ENCODE measurements at places on chromosomes 1 and 21.

- no peak for DNase-seq
Observed at GRCh38 chr1:5571438-5571837, 420.8 kb downstream of the NPHP4 start.

- DNase-seq = no peak
Observed at GRCh38 chr1:40732756-40733301, 41.3 kb downstream of the NFYC start.

- no peak for DNase-seq
Observed at GRCh38 chr1:18511874-18512150, 31.1 kb downstream of the KLHDC7A start.

DNA sequence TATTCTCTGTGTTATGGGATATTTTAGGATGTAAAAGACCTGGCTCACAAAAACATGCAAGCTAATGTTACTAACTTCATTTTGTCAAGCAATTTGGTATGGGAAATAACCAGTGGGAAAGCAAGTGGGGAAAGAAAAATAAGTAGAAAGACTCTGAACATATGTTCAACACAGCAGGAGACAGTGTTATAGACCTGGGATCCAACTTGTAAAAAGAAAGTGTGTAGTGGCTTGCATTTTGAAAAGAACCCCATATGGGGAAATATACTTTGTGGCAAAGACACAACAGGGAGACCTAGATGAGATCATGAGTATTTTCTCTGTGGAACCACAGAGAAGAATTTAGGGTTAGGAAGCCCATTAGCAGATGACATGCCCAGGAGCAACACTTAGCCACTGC, 212.7 kb upstream of the NRIP1 start:
- no peak for DNase-seq

GRCh38 chr1:94013367-94013878, 104.2 kb upstream of the GCLM start:
- DNase-seq = no peak

GRCh38 chr1:91490501-91490900, 10.2 kb upstream of the CDC7 start:
- DNase-seq = no peak

DNA sequence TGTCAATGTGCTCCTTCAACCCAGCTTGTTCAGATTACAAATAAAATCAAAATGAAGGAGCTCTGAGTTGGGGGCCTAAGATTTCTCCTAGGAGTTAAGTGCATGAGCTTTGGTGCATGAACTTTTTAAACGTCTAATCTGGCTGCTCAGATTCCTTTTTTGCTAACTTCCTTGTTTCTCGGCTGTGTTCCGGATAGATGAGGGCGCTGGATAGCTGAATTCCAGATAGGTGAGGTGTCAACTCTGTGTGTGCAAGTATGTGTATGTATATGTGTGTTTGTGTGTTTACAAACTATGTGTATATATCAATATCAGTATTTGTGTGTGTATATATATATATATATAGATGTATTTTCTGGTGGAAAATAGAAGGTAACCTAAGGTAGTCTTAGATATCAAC, 37.5 kb upstream of the RCAN3 start:
- no peak for DNase-seq

DNA sequence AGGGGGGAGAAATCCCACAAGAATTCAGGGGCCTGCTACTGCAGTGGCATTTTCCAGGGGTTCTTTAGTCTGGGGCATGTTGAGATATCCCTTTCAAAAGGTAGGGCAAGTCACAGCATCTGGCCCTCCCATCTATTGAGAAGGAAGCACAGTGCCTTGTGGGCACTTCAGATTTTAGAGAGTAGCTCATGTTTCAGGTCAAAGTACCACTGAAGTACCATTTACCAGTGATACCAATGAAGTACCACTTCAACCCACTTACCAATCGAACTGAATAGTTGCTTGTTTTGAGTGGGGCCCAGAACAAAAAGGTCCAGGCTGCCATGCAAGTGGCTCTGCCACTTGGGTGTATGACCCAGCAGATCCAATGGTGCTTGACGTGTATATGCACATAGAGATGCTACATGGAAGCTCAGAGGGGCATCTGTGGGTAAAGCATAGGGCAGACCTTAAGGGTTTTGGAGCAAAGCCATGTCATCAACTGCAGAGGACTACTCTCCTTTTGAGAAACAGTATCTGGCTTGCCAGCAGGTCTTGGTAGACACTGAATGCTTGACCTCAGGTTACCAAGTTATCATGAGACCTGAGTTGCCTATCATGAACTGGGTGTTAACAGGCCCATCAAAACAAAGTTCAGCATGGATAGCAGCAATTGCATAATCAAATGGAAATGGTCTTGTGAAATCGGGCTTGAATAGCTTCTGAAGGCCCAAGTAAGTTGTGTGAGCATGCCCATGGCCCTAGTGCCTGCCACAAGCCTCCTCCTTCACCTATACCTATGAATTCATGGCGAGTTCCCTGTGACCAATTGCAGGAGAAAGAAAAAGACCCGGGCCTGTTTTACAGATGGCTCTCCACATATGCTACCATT, 23.5 kb downstream of the PLA2G2D start:
- DNase-seq = no peak

DNA sequence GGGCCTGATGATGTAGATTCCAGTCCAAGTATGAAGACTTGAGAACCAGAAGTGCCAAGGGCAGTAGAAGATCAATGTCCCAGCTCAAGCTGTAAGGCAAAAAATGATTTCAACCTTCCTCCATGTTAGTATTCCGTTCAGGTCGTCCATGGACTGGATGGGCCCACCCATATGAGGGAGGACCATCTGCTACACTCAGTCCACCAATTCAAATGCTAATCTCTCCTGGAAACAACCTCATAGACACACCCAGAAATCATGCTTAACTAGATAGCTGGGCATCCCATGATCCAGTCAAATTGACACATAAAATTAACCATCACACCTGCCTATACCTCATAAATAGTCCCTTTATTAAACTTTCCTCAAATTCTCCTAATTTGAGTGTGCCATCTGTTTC, 73.3 kb upstream of the NFASC start:
- DNase-seq = no peak

DNA sequence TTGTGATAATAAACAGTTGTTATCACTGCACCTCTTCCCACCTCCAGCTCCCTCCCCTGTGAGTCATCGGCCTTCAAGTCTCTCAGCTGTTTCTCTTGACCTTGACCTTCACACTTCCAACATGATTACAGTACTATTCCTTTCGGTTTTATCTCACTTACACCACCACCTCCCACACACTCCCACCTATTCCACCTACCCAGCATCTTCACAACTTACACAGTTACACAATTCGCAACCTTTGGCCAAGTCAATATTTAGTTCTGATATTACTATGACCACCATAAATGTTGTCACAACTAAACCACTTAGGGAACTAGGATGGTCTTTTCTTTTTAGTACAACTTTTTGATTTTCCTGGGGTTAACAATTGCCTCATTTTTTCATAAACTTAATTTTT, 60.2 kb downstream of the RIPK4 start:
- DNase-seq = no peak

GRCh38 chr1:67009792-67010191, 44.2 kb downstream of the SLC35D1 start:
- DNase-seq = no peak

DNA sequence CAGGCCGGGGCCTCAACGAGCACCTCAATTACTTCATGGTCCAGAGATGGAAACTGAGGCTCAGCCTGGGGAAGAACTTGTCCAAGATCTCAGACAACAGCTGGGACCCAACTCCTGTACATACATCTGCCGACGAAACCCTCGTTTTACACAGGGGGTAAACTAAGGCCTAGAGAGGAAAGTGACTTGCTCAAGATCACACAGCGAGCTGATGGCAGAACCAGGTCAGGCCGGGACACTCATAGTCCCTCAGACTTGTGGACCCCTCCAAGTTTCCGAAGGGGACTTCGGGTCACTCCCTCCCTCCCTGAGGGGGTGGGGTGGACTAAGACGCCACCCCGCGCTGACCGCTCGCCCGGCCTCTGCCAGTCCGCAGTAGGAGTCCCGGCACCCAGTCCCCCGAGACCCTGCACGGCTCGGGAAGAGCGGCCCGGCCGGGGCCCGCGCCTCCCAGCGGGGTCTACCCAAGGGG, 430 bp downstream of the WASF2 start:
- no peak for DNase-seq

GRCh38 chr1:211198111-211198510, 61.1 kb upstream of the RCOR3 start:
- DNase-seq = no peak

DNA sequence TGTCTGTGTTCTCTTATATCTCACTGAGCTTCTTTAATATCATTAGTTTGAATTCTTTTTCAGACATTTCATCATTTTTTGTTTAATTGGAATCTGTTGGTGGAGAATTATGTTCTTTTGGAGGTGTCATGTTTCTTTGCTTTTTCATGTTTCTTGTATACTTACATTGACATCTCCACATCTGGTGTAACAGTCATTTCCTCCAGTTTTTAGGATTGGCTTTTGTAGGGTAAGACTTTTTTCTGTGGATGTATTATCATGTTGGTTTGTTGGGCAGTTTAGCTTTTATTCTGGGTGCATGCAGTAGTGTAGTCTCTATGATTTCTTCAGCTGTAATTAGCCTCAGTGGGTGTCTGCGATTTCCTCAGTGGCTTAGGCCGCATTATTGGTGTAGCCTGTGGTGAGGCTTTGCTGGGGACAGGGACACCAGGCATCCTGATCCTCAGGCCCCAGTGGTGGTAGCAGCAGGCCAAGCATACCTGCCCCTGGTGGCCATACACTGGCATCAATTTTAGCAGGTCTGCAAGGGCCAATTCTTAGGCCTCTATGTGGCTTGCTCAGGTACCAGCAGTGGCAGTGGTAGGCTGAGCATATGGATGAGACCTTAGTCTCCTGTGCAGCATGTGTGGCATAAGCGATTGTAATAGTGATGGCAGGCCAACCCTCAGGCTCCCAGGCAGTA, 77.6 kb upstream of the SAMD13 start:
- DNase-seq = no peak

GRCh38 chr1:14486401-14487201, 111.9 kb upstream of the KAZN start:
- DNase-seq = no peak

DNA sequence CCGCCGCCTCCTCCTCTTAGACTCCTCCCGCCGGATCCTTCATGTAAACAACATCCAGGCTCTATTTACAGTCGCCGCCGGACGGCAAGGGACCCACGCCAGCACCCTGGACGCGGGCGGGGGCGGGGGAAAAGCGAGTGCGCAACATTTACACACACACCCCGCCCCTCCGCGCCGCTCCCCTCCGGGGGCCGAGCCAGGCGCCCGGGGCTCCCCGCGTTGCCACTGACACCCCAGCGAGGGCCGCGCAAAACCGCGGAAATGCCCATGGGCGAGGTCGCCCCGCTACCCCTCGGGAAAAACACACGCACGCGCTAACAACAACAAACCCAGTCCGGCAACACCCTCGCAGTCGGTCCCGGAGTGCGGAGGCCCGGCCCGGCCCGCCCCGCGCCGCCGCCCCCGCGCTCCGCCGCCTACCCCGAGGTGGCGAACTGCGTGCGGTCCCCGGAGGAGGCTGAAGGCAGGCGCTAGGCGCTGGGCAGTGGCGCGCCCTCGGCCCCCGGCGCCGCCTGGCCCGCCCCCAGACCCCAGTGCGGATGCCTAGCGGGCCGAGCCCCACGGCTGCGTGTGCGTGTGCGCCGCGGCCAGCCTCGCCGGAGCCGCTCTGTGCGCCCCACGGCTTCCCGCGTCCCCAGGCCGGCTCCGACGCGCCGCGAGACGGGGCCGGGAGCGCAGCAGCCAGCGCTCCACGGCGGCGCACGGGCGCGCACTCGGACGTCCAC, 81.1 kb upstream of the AK4 start:
- no peak for DNase-seq

DNA sequence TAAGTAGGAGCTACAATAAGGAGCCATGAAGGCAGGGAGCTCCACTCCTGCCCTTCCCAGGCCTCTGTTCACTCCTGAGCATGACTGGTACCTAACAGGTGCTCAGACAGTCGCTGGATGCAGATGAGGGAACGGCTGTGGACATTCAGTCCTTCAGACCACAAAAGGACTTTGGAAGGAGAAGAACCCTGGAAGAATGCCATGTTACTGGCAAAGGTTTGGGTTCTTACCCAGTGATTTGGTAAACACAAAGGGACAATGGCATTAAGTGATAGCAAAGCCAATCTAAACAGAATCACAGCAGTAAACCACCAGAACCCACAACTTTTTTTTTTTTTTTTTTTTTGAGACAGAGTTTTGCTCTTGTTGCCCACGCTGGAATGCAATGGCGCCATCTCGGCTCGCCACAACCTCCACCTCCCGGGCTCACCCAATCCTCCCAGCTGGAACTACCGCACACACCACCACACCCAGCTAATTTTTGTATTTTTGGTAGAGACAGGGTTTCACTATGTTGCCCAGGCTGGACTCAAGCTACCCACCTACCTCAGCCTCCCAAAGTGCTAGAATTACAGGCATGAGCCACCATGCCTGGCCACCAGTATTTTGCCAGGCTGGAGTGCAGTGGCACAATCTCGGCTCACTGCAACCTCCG, 7.5 kb upstream of the CBR3 start:
- no peak for DNase-seq

GRCh38 chr1:207248544-207249198, 72.8 kb upstream of the CD55 start:
- DNase-seq = no peak

GRCh38 chr1:182835806-182836205, 3.3 kb upstream of the DHX9 start:
- DNase-seq = no peak

DNA sequence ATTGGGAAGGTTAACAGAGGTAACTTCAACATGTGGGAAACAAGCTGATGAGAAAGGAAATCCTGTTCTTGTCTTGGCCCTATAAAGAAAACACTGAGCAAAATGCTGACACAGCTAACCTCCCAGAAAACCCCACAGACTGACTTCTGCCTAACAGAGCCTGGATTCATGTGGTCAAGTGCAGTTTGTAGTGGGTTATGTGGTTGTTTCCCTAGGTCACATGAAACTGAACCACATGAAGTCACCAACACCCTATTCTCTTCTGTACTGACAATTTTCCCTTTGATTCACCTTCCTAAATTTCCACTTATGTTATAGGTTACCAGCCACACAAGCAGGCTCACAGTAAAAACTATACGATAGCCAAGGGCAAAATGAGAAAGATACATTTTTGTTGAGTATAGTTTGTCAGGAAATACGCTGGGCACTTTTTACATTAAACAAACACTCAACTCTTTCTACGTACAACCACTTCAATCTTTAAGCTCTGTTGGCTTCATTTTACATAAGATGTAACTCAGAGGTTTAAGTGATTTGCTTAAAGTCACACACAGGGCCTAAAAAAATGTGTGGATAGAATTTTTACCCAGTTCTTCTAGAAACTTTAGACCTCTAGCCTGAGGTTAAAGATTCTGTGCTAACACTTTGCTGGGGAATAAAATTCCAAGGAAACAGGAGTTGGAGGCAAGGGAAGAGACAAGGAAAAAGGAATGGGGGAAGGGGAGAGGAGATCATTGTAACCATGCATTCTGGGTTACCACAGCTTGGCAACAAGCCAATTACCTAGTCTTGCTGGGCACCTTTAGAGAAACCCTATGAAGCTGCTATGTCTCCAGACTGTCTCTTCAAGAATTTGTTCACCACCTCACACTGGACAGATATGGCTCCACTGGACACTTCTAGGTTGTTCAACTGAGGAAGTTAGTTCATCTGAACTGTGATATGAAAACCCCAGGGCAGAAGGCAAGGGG, 601.6 kb upstream of the USP24 start:
- no peak for DNase-seq
